ENCODE measurements at places on chromosomes 7 and 10.

DNA sequence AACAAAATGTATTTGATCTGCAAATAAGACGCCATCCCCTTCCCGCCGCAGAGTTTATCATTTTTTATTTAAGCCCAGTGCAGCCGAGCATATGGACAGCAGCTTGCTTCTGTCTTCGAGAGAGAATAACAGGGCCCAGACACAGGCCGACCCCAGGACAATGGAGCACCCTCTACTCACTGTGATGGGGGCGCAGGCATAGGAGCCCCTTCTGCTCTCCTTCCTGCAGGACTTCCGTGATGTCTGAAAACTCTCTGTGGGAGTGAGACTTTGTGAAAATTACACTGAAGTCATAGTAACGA lies 134.8 kb downstream of the OAT start:
- DNase-seq: no peak

DNA sequence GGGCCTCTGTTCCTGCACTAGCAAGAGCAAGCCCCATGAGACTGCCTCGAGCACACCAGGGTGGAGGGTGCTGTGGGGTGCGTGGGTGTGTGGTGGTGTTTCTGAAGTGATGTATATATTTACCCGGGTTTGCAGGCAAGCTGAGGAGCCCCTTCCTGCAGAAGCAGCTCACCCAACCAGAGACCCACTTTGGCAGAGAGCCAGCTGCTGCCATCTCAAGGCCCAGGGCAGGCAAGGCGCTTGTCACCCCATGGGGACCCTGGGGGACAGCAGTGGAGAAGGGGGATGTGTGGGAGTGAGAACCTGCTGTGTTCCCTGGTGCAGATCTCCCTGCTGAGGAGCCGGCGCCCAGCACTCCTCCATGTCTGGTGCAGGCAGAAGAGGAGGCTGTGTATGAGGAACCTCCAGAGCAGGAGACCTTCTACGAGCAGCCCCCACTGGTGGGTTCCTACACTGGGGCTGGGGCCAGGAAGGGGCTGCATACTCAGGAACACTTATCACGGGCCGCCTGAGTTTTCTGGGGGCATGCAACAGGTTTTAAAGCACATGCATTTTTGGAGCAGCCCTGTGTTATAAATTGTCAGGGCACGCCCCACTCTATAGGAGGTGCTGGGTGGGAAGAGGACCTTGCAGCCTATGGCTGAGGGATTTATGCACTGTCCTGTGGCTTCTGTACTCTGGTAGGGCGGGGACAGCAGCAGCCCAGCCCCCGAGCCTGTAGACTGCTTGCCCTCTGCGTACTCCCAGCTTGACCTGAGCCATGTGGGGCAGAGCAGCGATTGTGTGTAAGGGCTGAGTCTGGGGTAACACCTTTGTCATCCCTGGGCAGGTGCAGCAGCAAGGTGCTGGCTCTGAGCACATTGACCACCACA lies 5.9 kb downstream of the PGAM2 start:
- no peak for DNase-seq

DNA sequence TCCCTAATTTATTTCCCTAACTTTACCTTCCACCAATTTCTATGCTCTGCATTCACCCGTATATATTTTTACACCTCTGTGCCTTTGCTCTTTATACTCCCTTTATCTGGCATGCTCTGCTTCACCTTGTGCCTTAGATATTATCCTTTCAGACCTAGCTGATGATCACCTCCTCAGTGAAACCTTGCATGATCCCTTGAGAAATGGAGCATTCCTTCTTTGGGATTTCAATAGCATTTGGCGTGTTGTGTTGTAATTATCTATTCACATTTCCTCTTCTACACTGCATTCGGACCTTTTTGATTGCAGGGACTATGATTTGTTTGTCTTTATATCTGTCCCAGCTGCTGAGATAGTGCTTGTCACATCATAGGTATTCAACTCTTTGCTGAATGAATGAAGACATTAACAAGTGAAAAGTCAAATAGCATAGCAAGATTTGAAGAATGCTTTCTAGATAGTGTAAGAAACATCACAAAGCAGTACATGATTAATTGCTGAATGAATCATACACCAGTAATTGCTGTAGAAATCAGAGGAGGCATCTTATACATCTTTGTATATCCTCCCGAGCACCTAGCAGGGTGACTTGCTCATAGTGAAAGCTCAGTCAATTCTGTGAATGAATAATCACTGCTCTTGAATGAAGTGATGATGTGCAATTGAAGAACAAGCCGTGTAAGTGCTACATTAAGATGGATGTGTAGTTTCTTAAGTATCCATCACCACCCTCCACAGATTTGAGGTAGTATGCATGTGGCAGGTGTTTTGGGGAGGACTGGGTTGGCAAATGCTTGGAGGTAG lies 2.0 kb upstream of the TM9SF3 start:
- no peak for DNase-seq

DNA sequence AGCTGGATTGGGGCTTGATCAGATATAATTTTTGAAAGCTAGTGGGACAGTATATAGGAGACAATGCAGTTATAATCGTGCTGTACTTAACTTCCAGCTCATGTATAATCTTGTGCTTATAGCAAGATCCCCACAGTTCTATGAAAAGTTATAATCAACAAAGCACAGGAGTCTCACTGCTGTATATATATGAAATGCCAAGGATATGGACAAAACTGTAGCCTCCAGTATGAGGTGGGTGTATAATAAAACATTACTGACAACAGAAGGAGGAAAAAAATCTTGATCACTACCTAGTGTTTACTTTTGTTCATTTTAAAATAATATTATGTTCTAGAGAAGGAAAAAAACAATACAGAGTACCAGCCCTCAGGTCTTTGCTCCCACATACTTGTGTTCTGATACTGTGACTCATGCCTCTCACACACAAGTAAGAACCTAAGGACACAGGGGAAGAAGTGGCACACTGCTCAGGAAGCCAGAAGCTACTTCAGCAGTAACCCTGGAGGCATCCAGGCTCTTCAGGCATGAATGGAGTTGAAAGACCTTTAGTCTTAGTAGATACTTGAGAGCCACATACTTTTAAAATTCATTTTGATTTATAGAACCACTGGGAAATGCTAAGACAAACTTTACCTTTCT lies 265.7 kb upstream of the IMMP2L start:
- no peak for DNase-seq
